ENCODE measurements at places on chromosomes 1 and 21.
A peak's percentile ranks its signal among the peaks of the same experiment; 100 is the strongest.

GRCh38 chr1:62912028-62912638 lies 128.2 kb downstream of the ATG4C start:
- no peak for DNase-seq

DNA sequence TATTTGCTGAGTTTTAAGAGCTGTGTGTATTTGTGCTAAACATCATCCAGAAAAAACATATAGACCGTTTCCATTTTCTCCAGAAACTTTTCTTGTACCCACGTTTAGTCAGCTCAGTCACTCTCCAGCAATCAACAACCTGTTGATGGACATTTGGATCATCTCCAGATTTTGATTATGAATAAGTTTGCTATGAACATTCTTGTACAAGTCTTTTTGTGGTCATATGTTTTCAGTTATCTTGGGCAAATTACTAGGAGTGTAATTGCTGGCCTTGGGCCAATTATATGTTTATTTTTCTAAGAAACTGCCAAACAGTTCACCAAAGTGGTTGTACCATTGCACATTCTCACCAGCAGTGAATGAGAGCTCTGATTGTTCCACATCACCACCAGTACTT lies 221.8 kb downstream of the CENPF start:
- no peak for DNase-seq

DNA sequence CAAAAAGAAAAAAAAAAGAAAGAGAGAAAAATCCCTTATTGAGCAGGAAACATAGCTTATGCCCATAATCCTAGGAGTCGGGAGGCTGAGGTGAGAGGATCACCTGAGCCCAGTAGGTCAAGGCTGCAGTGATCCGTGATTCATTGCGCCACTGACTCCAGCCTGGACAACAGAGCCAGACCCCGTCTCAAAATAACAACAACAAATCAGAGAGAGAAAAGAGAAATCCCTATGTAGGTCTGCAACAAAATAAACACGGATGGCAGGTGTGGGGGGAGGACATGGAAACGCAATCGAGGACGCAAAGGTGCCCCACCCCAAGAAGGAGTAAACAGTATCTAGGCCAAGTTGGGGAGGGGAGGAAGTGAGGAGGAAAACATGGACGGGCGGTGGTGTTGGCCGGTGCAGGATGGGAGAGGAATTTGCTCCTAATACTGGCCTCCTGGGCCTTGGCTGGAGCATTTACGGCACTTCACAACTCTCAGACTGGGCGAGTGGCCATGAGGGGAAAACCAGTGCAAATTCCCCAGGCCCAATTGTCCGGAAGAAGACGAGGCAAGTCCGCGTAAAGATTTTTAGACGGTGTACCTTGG lies 609 bp upstream of the CHTOP start:
- DNase-seq = no peak

GRCh38 chr1:208030288-208031091 lies 119.6 kb upstream of the CD34 start:
- DNase-seq = no peak

GRCh38 chr1:22362626-22363402 lies 88.8 kb upstream of the ZBTB40 start:
- DNase-seq = no peak

DNA sequence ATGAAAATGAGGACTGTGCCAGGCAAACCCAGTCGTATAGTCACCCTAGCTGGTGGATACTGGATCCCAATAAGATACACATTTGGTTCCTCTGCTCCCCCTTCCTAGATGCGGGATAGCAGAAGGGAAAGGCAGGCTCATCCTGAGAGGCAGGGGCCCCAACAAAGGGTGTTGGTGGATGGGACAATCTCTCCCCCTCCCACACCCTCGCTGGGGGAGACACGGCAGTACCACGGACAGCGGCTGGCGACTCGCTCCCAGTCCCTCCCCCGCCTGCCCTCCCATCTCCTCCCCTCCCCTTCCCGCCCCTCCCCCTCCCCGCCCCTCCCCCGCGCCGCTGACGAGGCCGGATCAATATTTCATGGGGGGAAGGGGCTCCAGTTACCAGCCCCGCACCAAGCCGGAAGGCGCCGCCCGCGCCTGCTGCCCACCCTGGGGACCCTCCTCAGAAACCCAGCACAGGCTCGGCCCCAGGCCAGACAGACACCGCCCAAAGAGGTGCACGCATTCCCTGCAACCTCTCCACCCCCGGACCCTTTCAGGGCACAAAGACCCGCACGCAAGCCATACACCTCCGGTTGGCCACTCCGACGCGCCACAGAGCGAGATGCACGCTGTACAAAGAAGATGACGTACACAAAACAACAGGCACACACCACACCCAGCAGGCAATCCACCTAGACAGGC lies 11.5 kb downstream of the RIMS3 start:
- DNase-seq = no peak

DNA sequence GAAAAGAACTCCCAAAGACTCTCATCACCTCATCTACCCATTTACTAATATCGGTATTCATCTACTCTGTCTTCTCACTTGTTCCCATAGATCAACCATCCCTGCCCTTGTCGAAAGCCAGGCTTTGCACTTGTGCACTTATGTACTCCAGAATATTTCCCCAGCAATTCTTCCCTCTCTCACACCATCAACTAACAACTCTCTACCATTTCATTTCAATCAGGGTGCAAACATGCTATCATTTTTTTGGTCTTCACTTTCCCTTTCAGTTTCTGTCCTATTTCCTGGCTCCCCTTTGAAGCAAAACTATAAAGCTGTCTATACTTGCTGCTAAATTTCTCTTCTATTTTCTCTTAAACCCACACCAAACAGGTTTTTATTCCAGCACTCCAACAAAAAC lies 6.7 kb downstream of the C1orf105 start:
- no peak for DNase-seq

DNA sequence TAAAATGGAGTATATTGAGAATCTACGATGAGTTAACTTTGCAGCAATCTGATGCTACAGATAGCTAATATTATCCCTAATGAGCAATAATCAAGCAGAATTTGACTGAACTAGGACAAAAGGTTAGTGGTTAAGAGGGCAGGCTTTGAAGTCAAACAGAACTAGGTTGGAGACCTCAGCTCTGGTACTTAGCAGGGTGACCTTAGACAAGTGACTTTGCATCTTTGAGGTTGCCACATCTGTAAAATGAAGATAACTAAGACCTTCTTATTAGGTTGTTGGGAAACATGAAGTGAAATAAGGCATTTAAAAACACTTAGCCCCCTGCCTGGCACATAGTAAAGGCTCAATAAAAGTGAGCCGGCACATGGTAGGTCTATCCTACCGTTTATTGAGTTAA lies 4.3 kb upstream of the FUCA1 start:
- no peak for DNase-seq

DNA sequence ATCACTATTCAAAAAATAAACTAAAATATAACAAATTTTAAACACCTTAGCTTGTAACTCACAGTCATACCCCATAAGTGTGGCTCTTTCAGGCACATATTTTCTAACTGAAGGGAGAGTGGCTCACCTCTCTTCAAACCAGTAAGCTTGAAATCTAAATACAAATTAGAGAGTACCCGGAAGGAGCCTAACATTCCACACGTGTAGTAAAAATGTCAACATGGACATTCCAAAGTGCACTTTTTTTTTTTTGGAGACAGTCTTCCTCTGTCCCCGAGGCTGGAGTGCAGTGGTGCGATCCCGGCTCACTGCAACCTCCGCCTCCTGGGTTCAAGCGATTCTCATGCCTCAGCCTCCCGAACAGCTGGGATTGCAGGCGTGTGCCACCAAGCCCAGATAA lies 275.6 kb upstream of the ADGRL2 start:
- no peak for DNase-seq

DNA sequence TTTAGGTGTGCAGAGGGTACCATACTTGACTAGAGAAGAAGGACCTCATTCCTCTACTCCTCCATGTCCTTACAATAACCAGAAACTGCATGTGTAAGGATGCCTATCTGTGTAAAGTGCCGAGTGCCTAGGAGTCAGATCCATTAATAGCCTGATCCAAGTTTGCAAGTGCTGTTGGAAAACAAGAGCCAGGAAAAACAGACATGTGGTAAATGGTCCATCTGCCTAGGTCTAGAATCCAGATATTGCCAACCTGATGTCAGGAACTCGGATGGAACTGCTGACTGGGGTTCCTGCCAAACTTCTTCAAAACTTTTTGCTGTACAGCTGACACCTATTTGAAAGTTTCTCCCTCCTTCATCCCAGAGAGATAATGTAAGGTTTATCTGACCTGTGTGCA lies 239.4 kb upstream of the CAMK1G start:
- no peak for DNase-seq

DNA sequence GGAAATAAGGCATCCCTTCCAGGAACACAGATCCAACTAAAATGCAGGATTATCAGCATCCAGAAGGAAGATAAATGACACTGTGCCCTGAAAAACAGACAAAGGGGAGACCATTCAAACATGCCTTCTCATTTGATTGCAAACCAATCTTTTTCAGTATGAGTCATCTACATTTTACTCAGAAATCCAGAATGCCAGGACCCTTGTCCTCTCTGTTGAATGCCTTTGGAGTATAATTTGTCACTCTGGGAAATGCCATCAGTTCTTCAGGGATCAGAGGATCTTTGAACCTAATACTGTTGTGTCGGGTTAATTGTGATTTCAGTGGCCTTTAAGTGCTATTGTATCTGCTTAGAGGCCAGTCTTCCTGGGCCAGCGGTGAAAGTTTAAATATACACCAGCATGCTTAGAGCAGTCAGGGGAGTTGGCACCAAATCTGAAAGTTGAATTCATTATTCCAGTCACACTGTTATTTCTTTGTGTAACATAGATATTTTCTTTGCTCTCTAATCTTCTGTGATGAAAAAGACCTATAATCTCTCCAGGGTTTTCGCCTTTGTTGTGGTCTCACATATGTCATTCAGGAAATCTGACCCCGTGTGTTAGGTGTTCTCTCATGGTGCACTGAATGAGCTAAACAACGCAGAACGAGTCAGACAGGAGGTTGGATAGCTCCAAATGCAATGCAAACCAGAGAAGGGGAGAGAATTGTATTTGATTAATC lies 364.8 kb upstream of the SGIP1 start:
- DNase-seq = no peak

- DNase-seq = no peak
These were observed 33.5 kb downstream of the EPHA10 start for GRCh38 chr1:37731312-37732019.

DNA sequence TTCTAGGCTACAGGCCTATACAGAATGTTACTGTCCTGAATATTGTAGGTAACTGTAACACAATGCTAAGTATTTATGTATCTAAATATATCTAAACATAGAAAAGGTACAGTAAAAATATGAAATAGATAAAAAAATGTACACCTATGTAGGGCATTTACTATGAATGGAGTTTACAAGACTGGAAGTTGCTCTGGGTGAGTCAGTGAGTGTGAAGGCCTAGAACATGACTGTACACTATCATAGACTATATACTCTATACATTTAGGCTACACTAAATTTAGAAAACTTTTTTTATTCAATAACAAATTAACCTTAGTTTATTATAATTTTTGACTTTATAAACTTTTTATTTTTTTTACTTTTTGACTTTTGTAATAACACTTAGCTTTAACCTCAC lies 136.9 kb downstream of the DUSP10 start:
- DNase-seq = no peak

- peak; percentile 25 for DNase-seq
These were observed 9.2 kb downstream of the SFT2D2 start for GRCh38 chr1:168234846-168235547.

- no peak for DNase-seq
These were observed 30.3 kb downstream of the PTPRC start for GRCh38 chr1:198669023-198669698.

- DNase-seq = no peak
These were observed 246.3 kb downstream of the HHIPL2 start for GRCh38 chr1:222301652-222302051.

- no peak for DNase-seq
These were observed 62.5 kb upstream of the EFHD2 start for GRCh38 chr1:15347182-15347581.

Measured in activated CD4-positive, alpha-beta T cell treated with anti-CD3 and anti-CD28 coated beads for 4 hours (primary cell).